ENCODE measurements at places on chromosomes 11 and 22. TPM values are rescaled to one million over a fixed set of nuclear protein-coding genes. Genes with fewer than 3 reads are reported as not detected.

TEX54 gene
- not detected for total RNA-seq

PLAAT5 gene
- 0.72 TPM for total RNA-seq

GRCh38 chr11:21514316-21514715 lies 678.6 kb upstream of the ANO5 start:
- peak; percentile 18 for DNase-seq
- H3K27ac ChIP-seq: no peak overlapping the region
- no peaks in the 10 kb centered on the region for H3K36me3 ChIP-seq
- H3K27me3 ChIP-seq: no peaks in the 10 kb centered on the region
- no peaks in the 10 kb centered on the region for H3K4me1 ChIP-seq

GRCh38 chr11:69915151-69915500 lies 95.9 kb upstream of the FGF3 start:
- no peak overlapping the region for H3K4me3 ChIP-seq
- DNase-seq: no peak
- no peaks in the 10 kb centered on the region for H3K4me1 ChIP-seq
- H3K27me3 ChIP-seq: no peaks in the 10 kb centered on the region
- peak overlapping the region; percentile 85 for H3K27ac ChIP-seq

GRCh38 chr11:6755303-6755952 lies 16.3 kb downstream of the OR2AG2 start:
- no peak overlapping the region for H3K27ac ChIP-seq
- no peaks in the 10 kb centered on the region for H3K4me1 ChIP-seq
- DNase-seq: peak; percentile 34

- H3K4me3 ChIP-seq: no peak overlapping the region
- no peaks in the 10 kb centered on the region for H3K4me1 ChIP-seq
- H3K36me3 ChIP-seq: no peaks in the 10 kb centered on the region
- no peak overlapping the region for H3K27ac ChIP-seq
Observed at GRCh38 chr11:19557720-19558140, 154.9 kb upstream of the NAV2 start.
